IPS-NIHi11 (cell line): ENCODE measurements at places on chromosomes 12 and 14.
A peak's percentile ranks its signal among the peaks of the same experiment; 100 is the strongest.

GRCh38 chr14:100382106-100382455 lies 58.9 kb downstream of the SLC25A47 start:
- DNase-seq, result no peak

- no peak for DNase-seq
Measured at GRCh38 chr14:38608244-38608643, 352.4 kb upstream of the CLEC14A start.

DNA sequence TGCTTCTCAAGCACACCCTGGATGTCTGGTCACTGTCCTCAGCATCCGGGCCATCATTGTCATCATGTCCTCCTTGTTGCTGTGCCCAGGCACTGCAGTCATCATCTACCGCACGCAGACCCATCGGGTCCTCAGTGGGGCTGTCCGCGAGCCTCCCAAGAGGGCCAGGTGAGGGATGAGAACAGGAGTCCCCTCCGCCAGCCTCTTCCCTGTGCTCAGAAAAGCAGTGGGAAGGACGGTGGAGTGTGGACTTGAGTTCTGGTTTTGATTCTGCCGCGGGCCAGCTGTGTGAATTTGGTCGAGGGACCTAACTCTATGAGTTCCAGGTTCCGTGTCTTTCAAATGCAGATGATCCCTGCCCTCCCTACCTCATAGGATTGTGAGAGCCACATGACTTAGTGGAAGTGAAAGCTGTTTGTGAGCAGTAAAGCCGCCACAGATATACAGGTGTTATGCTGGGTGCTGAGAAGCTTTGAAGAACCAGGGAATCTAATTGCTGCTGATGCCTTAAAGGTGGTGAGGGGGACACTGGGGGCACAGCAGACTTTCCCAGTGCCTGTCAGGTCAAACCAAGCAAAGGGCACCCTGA lies 122.9 kb upstream of the RAP1B start:
- DNase-seq, result peak; percentile 17

DNA sequence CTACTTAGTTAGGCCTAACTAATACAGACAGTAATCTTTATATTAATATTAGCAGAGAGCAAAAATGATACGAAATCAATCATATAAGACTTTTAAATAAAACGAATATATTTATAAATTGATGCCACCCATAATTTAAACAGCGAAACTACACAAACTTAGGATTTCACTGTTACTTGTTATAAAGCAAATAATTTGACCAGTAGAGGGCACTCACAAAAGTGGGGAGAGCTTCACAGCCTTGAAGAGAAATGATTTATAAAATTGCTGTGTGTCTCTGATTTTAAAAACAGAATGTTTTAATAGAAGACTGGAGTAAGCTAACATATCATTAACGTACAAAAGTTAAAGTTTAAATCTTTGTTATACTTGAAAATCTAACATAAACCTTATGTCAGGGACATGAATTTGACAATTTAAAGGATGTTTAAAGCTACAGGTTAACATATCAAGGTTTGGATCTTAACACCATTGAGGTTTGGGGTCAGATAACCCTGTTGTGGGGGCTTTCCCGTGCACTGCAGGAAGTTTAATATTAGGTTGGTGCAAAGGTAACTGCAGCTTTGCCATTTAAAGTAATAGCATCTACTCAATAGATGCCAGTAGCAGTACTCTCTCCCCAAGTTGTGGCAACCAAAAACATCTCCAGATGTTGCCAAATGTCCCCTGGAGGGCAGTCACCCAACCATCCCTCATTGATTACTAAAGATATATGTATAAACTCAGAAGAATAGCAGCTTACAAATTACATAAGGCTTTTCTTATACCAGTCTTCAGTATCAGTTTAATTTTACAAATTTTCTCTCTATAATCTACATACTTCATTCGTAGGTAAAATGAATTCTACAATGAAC lies 9.3 kb downstream of the KRAS start:
- DNase-seq, result peak; percentile 14

DNA sequence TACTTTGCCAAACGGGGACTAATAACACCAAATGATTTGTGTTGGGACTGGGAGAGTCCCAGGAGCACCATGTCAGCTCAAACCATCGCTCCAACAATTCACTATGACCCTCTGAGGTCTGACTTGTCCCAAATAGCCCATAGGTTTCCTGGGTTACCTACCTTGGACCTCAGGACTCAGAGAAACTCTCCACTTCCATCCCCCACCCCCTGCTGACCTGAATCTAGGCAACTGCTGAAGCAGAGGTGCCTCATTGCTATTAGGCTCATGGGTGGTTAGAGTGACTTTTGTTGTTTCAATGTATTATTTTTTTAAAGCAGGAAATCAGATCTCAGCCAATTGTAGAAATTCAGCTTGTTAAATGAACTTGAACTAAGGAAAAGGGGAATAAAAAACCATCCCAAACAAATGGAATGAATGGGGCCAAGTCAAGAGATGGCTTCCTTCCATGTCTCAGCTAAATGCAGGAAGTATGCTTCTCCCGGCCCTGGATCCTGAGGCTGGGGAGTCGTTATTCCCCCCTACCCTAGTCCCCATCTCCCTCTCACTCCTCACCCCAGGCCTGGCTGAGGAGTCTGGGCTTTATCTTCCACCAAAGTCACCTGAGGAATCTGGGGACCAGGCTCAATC lies 80.9 kb upstream of the SLC24A4 start:
- no peak for DNase-seq

- DNase-seq, result no peak
Measured at GRCh38 chr14:82046512-82047226, 513.0 kb upstream of the SEL1L start.

GRCh38 chr12:110863161-110863560 lies 16.4 kb downstream of the CCDC63 start:
- DNase-seq, result no peak

- DNase-seq, result peak; percentile 44
Measured at GRCh38 chr14:99258341-99258861, 13.6 kb downstream of the BCL11B start.

- no peak for DNase-seq
Measured at GRCh38 chr14:36757734-36758601, 96.3 kb downstream of the PAX9 start.

DNA sequence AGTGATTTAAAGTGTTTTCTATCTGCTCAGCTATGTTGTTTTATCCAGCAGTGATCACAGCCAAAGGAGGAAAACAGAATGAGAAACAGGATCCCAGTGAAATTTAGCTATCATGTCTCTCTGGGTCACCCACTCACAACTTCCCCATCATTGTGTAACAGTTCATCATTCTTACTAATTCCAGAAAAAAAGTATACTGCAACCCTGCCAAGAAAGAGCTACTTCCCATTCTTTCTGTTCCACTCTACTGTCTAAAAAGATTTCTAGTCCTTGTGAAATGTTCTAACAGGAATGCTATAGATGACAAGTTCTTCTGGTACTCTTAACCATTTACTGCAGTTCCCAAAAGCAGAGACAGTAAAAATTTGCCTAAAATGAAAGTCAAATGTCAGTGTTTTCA lies 39.2 kb upstream of the CD163 start:
- DNase-seq, result no peak

GRCh38 chr12:132158677-132159554 lies 14.7 kb downstream of the NOC4L start:
- DNase-seq, result no peak

GRCh38 chr12:14957551-14958168 lies 3.7 kb downstream of the ARHGDIB start:
- DNase-seq, result no peak

DNA sequence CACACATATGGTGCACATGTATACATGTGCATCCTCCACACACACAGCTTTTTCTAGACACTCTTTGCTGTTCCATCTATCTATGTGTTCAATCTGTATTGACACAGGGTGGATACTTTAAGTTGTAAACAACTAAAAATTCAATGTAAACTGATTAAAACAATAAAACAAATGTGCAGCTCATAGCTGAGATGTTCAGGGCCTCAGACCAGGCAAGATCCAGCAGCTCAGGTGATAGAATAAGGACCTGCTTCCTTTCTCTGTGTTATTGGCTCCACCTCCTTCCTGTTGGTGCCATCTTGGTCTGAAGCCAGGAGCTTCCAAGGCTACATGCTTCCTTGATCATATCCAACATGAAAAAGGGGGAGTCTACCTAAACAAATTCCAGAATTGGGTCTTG lies 158.1 kb upstream of the RFLNA start:
- no peak for DNase-seq

GRCh38 chr12:2627835-2628191 lies 167.0 kb upstream of the FKBP4 start:
- DNase-seq, result no peak

DNA sequence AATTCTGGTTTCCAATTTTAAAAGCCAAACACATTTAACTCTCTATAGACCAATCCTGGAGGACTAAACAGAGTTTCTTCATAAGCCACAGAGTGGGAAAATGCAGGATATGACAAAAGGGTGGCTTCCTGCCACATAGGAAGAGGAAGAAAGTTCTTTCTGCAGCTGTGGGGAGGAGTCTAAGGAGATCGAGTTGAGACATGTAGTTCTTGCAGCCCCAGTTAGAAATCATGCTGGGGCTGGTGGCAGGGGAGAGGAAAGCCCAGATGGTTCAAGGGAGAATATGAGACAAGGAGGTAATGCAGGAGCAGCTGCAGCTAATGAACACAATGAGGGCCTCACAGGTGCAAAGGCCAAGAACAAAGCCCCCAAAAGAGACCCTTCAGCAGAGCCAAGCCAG lies 85.0 kb upstream of the ARID2 start:
- no peak for DNase-seq

DNA sequence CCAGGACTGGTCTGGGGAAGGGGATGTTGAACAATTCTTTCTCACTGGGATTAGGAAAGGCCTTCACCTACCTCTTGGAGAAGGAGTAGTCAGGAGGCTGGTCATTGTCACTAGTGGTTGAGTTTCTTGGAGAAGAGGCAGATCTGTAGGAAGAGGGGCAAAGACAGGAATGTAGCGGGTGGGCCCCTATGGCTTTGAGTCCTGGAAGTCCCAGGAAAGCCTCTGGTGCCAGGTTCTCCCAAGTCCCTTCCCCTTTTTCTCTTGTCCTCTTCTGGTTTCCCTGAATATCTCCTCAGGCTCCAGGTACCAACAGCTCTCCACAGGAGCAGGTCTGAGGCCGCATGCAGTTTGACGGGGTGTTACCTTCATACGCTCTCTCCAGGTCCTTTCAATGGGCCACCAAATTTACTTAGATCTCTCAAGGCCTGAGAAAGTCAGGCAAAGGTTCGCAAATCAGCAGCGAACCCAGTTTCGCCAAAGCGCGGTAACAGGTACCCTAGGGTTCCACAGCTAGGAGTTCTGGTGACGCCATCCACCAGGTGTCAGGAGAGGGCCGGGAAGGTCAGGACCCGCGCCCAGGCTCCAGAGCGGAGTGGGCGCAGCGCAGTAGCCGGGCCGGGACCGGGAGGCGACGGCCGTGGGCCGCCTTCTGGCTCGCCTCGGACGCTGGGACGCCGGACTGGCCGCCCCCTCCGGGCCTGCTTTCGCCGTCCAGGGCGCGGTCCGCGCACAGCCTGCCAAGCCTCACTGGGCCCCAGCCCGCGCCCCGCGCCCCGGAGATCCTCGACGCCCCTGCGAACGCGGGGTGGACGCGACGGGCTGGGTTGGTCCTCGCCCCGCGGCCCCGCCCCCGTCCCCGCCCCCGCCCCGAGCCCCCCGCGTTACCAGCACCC lies 795 bp downstream of the SMAGP start:
- peak; percentile 87 for DNase-seq

GRCh38 chr14:90405755-90406154 lies 8.9 kb downstream of the CALM1 start:
- DNase-seq, result no peak

DNA sequence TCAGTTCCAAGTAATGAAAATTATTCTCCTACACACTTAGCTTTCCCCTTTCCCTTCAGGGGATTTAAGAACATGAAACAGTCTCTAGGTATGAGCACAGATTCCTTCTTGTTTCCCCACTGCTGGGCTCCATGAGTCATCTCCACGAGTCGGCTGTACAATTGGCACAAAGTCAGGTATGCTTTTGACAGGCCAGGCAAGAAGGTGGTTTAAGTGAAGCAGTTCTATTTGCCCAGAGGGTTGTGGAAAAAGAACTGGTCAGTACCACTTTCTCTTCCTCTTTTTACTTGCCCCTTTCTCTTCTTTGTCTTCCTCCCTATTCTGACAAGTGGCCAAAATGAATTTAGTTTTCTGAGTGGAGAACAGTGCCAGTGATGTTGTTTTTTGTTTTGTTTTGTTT lies 16.3 kb downstream of the DYNC1H1 start:
- DNase-seq, result peak; percentile 25

GRCh38 chr14:98886982-98887381 lies 385.0 kb downstream of the BCL11B start:
- no peak for DNase-seq
